ENCODE measurements at places on chromosomes 2 and 18.

GRCh38 chr2:96225016-96225533 is 16.4 kb upstream of the STARD7 start:
- no peak for DNase-seq

DNA sequence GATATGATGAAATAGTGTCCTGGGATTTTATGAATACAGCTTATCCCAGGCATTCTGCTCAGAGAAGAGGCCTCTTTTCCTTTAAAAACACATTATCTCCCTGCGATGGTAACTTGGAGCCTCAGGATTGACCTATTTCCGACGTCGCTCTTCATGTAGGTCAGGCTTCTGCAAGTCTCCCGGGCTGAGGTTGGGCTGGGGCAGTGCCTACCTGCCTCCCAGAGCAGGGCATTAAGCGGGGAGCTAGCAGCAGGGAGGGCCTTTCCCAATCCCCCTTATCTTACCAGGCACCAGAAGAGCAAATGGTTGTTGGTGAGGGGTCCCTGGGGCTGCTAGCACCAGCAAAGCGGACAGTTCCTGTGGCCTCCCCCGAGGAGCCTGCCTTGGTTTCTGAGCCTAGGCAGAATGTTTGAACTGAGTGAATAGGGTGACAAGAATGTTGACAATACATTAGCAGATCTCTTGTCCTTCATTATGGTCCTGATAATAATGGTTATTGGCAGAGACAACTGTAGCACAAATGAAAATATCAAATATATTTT is 60.2 kb downstream of the TRPM8 start:
- DNase-seq: peak; percentile 30

DNA sequence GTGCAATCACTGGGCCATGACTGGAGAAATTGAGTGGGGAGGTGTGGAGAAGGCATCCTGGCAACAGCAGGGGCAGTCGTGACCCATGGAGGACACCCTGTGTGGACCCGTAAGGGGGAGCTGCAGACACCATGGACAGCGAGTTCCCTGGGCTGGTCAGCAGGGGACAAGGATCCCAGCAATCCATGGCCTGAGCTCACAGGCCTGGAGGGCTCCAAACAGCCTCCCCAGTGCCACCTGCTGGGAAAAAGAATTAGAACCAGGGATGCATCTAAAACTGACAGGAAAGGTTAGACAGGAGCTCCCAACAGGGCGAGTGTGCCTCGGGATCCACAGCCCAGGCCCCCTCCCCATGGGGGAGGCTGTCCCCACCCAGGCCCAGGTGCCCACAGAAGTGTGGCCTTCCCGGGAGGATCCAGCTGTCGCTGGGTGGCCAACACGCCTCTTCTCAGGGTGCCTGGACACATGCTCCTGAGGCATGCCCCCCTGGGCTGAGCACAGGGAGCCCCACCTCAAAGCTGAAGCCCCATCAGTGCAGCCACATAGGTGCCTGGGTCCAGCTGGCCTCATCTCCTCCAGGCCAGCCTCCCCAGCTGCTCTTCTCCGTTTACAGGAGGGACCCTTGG is 20.5 kb upstream of the KIF1A start:
- DNase-seq: peak; percentile 81

DNA sequence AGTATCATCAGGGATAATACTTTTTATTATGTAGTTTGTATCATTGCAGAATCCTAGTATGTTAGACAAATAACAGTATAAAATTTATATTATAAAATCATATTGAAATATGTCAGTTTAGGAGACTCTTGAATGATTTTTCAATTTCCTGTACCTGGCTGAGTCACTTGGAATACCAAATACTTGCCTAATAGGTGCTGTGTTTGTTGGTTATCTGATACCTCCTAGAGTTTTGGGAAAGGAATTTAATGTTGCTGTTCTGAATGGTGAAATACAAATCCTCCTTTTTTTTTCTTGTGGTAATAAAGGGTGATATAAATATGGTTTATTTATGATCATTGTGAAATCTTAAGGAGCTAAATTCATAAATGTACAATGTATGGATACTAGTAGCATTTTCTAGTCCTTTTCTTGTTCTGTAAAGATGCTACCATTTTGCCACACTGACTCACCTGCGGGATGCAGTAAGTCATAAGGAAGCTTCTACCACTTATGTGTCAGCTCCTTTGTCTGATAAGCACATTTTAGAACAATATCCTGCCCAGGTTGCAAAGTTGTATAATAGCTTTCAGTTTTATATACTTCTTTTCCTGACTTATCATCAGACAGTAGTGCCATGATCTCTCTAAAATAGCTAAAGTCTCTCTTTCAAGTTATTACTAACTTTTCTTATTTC is 465.5 kb downstream of the XIRP2 start:
- DNase-seq: no peak

- DNase-seq: no peak
Observed at GRCh38 chr2:37985333-37985732, 60.2 kb downstream of the RMDN2 start.

DNA sequence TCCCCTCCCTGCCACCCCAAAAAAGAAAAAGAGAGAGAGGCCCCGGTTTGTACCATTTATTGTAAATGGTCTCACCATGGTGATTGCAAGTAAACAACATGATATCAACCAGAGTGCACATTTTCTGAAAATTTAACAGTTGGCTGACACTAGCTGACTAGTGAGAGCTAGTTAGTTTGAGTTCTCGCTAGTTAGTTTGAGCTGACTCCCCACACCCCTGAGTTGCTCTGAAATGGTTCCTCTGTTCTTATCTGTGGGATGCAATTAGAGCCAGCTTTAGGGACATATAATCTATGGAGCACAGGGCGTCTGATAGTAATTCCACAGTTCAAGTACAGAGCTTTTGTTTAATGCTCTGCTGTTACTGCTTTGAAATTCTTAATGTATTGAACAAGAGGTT is 13.1 kb downstream of the CASP10 start:
- no peak for DNase-seq

GRCh38 chr2:58976375-58977071 is 735.4 kb upstream of the FANCL start:
- no peak for DNase-seq

GRCh38 chr18:36365836-36366775 is 68.6 kb downstream of the FHOD3 start:
- DNase-seq: no peak

DNA sequence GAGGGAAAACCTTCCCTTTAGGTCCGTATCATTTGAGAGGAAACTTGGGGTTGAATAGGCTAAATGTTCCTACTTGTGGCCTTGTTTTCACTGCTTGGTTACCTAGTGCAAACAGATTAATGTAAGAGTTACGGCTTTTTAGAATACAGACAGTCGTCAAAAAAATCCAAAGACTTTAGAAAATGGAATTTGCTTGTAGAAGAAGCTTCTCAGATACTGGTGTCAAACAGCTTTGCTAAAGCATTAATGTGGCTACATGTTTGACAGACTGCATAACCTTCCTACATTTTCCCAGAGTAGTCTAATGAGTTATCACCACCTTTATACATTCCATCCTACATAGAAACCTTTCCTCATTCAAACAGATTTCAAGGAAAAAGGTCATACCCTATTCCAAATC is 114.6 kb downstream of the FMNL2 start:
- DNase-seq: no peak
